ENCODE measurements at places on chromosomes 4 and X. TPM values are rescaled to one million over a fixed set of nuclear protein-coding genes. Genes with fewer than 3 reads are reported as not detected.

Gene ADH1A
- total RNA-seq = 0.21 TPM

Gene FGF13
- 0.75 TPM for total RNA-seq

Gene CXCR3
- total RNA-seq = not detected

Gene NHS
- total RNA-seq = 3.6 TPM

Gene ALAS2
- not detected for total RNA-seq

Gene TMEM31
- not detected for total RNA-seq

Gene NLRP2B
- total RNA-seq = not detected

Gene OCIAD2
- 94.1 TPM for total RNA-seq

Gene FGFBP2
- not detected for total RNA-seq

Gene WAS
- 0.37 TPM for total RNA-seq

Gene DNAAF6
- not detected for total RNA-seq

Gene PDGFC
- 83.7 TPM for total RNA-seq

Gene AMBN
- not detected for total RNA-seq

Gene TCEAL6
- total RNA-seq = not detected

Gene RAB9B
- 0.07 TPM for total RNA-seq

Gene NAP1L3
- total RNA-seq = 0.15 TPM

Gene PHOX2B
- total RNA-seq = not detected

Gene ARHGEF6
- 0.35 TPM for total RNA-seq

Gene CCDC158
- total RNA-seq = not detected

Gene CXCL1
- total RNA-seq = 35.0 TPM

Gene SORBS2
- total RNA-seq = 19.3 TPM

Gene PNMA6F
- not detected for total RNA-seq

Gene MAP3K15
- total RNA-seq = not detected

Gene F8A3
- total RNA-seq = 2.8 TPM

Gene ADH6
- not detected for total RNA-seq

Gene TCEAL2
- not detected for total RNA-seq

Gene SLC9A7
- total RNA-seq = 29.3 TPM

Gene TRPC5OS
- not detected for total RNA-seq

Gene DUSP21
- total RNA-seq = not detected

Gene CCNB3
- total RNA-seq = 0.68 TPM

Gene SATL1
- total RNA-seq = not detected

Gene CFP
- total RNA-seq = 0.71 TPM

Gene NUDT9
- total RNA-seq = 22.5 TPM

Gene ZBTB33
- 12.5 TPM for total RNA-seq

Gene CHRNA9
- 1.8 TPM for total RNA-seq

Gene CCDC110
- 0.47 TPM for total RNA-seq

Gene TCEAL3
- total RNA-seq = 15.1 TPM

Gene TXK
- not detected for total RNA-seq
